ENCODE measurements at places on chromosomes 16 and 17.

- peak; percentile 46 for DNase-seq
Measured at GRCh38 chr16:68356249-68356918, 45.6 kb downstream of the PRMT7 start.

GRCh38 chr16:2471653-2472487 is 773 bp downstream of the NTN3 start:
- no peak for DNase-seq

DNA sequence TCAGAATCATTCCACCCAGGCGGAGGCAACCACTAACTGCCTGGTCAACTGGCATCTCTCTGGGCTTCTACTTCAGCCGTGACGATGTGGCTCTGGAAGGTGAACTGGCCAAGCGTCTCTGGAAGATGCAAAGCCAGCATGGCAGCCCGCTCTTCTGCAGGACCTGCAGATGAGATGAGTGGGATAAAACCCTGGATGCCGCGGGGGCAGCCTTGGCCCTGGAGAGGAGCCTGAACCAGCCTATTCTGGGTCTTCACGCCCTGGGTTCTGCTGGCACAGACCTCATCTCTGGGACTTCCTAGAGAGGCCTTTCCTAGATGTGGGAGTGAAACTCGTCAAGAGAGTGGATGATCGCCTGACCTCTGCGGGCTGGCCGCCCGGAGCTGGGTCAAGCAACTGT is 10.6 kb downstream of the UBB start:
- DNase-seq, result no peak

- no peak for DNase-seq
Measured at GRCh38 chr17:653724-654123, 60.9 kb downstream of the VPS53 start.

DNA sequence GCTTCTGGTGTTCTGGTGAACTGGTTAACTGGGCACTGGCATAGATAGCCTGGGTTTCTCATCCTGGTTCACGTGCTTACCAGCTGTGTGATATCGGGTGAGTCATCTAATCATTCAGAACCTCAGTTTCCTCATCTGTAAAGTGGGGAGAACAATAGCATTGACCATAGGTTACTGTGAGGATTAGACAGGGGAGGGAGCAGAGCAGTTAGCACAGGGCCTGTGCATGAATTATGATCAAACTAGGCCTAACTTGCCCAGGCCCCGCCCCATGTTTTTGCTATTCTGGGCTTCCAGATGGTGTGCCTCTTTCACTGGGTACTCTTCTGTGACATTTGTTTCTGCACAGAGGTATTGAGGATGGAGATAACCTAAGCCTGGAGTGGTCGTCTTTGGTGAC is 4.6 kb upstream of the KLHL36 start:
- no peak for DNase-seq

Data from activated gamma-delta T cell (primary cell).